ENCODE measurements at places on chromosomes 7 and 10.

DNA sequence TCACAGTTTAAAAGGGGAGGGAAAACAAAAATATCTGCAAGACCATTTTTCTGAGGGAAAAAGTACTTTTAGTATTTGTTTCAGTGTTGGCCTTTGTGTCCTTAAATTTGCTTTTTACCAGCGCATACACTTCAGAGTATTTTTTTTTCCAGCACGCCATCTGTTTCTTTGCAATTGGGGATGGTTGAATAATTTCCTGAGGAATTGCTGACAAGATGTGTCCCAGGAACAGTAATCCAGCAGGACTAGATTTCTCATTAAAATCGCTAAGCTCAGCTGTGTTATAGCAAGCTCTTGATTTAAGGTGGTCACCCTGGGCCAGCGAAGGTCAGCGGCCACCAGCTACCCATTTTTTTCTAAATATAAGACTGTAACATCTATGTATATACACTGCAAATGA, 156.9 kb upstream of the RHOBTB1 start:
- DNase-seq, result no peak

GRCh38 chr7:21731977-21732376, 189.1 kb downstream of the DNAH11 start:
- DNase-seq, result no peak

DNA sequence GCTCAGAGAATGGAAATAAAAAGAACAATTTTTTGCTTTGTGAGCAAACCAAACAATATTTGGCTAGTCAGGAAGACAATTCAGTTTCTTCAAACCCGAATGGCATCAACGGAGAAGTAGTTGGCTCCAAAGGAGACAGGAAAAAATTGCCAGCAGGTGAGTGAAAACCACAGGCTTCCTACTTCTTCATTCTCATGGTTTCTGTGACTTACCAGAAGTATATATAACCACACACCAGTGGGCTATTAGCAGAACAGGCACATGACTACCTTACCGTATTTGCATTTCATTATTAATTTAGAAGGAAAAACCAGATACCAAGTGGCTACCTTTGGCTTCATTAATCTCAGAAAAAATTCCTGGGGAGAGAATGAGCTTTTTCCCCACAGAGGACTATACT, 8.8 kb downstream of the TDRD1 start:
- no peak for DNase-seq

DNA sequence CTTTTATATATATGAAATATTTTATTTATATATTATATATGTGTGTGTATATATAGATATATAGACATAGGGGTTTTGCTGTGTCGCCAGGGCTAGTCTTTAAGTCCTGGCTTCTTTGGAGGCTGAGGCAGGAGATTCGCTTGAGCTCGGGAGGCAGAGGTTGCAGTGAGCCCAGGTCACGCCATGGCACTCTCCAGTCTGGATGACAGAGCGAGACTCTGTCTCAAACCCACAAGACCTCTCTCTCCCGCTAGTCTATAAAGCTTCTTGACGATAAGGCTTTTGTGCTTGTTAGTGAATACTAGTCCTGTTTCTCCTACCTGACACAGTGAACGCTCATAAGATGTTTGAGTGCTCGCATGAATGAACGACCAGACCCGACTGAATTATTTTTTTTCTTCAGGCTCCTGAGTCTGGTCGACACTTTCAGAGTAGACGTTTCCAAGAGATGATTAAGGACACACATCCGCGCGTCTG, 577 bp upstream of the DDX21 start:
- peak; percentile 15 for DNase-seq

DNA sequence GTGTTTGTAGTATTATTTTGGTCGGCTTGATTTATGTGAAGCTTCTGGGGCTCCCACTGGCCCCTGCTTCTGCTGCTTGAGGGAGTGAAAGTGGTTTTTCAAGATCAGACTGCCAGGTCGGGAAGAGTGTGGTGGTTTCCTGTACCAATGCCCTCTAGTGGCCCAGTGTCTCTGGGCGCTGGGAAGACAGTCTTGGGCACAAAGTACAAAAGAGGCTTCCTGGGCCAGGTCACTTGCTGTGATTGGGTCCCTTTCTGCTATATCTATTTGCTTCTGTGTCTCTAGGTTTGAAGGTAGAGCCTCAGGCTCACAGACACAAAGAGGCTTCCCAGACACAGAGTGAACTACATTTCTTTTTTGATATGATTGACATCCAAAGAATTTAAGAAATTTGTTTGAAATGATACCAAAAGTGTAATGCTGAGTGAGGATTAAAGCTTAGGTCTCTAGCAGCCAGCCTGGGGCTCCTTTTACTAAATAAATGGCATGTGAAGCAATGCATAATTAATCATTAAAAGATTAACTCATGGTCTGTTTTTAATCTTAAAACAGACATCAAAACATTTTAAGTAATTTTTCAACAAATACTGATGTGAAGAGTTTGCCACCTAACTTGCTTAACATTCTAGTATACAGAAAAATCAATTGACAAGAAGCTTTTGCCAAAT, 36.3 kb downstream of the ABCB1 start:
- DNase-seq, result peak; percentile 11

- no peak for DNase-seq
Observed at GRCh38 chr7:101629171-101629570, at the start of gene MYL10. MYL10 (minus strand) TSS chr7:101629296; CDS start chr7:101629118, 178 bp downstream.

DNA sequence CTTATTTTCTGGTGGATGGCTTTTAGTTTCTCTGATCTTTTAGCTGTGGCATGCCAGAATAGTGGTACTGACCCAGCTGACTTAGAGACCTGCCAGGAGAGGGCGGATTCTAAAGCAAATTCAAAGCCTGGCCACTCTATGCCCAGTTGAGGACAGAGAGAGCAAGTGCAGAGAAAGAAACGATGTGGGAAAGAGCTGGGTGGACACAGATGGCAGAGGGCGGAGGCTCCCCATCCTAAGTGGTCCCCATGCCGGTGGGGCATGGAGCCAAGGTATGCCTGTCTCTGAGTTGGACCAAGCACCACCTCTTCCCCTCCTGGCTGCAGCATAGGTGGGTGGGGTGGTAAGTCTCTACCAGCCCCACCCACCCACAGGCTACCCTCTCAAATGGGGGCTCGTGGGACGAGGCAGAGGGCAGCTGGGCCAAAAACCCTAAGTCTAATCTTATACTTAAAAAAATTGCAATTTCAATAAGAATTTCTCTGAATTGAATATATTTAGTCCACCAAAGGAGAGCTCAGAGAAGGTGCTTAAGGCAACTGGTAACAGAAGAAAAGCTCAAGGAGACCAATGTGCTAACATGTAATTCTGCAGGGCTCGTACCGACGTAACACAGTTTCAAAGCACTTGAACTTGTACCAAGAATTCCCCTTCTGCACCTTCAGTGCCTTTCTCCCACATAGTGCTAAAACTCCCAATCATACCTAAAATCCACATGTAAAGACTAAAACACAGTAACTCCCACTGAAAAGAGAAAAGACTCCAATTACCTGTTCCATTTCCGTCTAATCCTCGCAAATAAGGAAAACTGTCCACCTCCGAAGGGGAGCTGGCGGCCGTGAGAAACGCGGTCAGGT, 85.7 kb upstream of the NMT2 start:
- DNase-seq, result no peak

GRCh38 chr7:101816595-101817470, 593 bp upstream of the CUX1 start:
- DNase-seq, result peak; percentile 64

DNA sequence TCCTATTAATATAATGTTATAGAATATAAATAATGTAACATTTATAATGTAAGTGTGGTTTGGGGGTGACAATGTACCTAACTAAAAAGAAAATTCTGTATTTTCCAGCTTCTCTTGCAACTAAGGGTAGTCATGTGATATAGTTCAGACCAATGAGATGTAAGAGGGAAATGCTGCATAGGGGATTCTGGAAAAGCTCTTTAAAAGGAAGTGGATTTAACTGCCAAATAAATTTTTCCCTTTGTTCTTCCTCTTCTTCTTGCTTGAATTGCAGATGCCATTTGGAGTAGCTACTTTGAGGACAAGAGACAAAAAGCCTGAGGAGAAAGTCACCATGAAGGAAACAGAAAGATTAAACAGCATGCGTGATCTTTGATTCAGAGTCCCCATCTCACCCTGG, 194.3 kb downstream of the PTEN start:
- no peak for DNase-seq

DNA sequence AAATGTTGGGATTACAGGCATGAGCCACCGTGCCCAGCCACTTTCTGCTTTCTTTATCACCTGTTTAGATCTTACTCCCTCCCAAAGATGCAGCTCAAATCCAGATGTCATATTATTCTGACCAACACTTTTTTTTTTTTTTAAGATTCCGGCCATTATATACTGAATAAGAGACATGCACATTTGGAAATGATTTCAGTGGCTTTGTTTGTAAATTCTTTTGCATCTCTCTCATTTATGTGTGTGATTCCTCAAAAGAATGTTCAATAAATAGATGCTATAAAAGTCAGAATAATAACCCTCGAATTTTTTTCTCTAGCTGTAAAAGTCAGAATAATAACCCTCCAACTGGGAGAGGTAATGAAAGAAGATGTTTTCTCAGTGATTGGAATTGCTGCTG, 25.4 kb downstream of the HECW1 start:
- DNase-seq, result no peak

DNA sequence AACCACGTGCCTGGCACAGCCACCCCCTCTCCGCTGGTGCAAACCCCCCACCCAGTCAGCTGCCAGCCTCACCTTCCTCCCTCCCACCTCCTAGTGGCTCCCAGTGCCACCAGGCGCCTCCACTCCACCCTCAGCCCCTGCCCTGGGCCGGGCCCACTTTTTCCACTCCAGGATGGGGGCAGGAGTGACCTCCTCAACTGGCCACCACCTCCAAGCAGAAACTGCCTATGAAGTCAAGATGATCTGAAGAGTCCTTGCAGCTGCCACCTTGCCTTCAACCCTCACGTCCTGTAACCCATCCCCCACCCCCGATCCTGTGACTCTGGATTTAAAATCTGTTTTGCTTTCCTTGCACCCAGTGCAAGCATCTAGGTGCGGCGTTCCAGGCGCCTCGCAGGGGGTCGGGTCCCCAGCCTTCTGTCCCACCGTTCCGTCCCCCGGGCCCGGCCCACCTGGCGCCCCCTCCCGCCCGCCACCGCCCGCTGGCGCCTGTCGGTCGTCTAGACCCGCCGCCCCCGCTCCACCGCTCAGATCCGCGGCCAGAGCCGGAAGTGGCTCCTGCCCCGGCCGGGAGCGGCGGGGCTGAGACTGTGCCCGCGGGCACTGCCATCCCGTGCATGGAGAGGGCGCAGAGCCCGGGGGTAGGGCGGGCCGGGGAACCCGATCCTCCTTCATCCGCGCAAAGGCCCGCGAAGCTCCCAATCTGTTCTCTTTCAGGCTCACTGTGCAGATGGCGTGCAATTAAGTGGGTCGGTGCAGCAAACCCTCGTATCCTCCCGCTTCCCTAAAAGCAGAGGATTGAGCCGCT, 51.2 kb upstream of the GTF2I start:
- DNase-seq, result no peak

- no peak for DNase-seq
Observed at GRCh38 chr7:35007768-35008167, 29.5 kb downstream of the DPY19L1 start.

- no peak for DNase-seq
Observed at GRCh38 chr7:5424749-5425506, 1.3 kb upstream of the TNRC18 start.

DNA sequence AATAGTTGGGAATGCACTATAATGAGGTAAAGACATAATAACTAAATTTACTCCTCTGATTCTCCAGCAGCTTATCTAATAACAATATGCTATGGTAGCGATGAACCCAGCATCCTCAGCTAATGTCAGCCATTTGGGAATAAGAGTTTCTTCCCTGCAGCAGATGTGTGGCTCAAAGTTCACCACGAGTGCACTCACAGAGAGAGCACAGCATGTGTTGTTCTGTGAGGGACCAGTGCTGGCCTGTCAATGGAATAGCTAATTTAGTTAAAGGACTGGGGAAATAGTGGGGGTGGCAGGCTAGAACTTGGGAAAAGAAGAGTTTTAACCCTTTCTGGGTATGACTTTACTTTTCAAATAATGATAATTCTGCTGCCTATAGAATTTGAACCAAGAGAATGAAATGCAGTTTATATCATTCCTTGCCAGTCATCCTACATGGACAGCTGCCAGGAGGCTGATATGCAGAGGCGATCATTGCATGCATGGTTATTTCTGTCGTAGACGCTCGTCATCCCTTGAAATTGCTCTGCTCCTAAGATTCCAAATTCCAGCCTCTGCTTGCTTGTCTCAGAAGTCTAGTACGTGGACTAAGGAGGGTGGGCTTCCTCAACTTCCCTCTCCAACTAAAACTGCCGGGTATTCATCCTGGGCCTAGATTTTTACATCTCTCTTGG, 355.6 kb downstream of the RNLS start:
- DNase-seq, result no peak

DNA sequence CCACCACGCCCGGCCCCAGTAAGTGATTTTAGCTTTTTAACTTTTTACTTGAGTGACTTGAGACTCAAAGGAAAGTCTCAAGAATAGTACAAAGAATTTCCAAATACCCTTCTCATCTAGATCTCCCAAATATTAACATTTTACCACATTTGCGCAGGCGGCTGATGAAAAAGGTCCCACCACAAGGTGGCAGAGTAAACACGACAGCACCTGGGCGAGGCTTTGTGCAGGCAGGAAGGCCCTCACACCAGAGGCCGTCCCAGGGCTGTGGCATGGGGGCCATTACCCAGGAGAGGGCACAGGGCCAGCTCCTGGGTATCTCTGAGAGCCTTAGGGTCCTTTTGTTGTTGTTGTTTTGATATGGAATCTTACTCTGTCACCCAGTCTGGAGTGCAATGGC, 50.0 kb upstream of the WIPI2 start:
- peak; percentile 54 for DNase-seq

- no peak for DNase-seq
Observed at GRCh38 chr10:47029181-47030009, 118.2 kb downstream of the PTPN20 start.

DNA sequence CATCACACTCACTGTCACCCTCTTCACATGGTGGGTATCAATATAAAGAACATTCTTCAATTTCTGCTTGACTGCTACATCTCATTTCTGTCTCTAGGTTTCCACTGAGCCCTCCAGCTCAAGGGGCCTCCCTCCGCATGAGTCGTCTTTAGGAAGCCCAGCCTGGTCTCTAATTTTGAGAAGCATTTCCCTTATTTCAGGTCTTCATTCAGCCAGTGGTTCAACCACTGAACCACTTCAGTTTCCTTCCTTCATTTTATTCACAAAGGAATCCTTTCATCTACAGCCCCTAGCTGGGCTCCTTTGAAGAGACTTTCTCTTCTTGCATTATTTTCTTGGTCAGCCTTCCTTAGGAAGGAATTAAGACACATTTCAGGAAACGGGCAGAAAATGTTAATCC, 257.4 kb downstream of the KCNMA1 start:
- no peak for DNase-seq

GRCh38 chr10:16745061-16745460, 72.2 kb downstream of the RSU1 start:
- no peak for DNase-seq

- no peak for DNase-seq
Observed at GRCh38 chr10:88661018-88661417, 3.2 kb upstream of the LIPF start.

All from HuH-7 (cell line).